ENCODE measurements at places on chromosomes 3 and 15.

- no peak for DNase-seq
These were observed 671.7 kb upstream of the ROBO1 start for GRCh38 chr3:80439490-80439889.

DNA sequence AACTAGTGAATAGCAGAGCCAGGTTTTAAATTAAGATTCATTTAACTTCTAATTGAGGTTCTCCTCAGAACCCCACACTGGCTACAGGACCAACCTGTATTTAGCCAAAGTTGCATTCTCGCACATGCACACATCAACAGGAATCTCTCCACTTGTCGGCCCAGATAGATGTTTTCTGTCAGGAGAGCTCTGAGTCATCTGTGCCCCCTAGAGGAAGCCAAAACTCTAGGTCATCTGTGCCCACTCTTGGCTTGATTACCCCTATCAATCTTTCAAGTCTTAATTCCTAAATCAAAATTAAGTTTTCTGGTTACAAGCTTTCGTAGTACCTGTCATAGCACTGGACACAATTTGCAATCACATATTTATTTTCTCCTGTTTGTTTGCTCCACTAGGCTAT is 104.9 kb upstream of the EOMES start:
- DNase-seq, result no peak

DNA sequence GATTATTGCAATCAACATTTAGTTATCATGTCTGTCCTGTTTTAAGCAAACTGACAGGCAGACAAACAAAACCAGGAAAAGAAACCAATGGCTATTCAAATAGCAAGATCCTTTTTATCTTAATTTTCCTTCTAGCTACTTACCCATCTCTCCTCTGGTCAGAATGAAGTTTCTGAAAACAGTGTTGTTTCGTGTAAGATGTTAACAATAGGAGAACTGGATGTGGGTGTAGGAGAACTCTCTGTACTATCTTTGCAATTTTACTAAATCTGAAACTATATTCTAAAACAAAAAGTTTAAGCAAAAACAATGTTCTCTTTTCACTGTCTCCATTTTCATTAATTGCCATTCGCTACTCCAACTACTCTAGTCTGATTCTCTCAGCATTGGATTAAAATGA is 726.4 kb downstream of the ZNF385D start:
- DNase-seq, result no peak

DNA sequence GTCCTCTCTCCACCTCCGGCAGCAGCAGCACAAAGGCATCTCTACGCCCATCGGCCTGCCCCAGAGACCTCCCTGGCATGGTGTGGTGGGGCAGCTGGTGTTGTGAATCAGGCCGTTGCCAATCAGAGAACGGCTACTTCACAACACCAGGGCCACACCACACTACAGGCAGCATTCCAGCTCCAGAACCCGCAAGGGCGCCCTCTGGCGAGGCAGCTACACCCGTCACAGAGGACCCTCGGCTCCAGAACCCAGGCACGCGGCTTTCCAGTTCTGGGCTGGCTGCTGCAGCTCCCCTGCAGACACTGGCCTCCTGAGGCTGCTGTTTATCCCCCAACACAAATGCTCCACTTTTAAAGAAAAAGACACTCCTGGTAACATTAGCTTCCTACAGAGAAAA is 127.5 kb upstream of the TOPAZ1 start:
- DNase-seq, result peak; percentile 19

DNA sequence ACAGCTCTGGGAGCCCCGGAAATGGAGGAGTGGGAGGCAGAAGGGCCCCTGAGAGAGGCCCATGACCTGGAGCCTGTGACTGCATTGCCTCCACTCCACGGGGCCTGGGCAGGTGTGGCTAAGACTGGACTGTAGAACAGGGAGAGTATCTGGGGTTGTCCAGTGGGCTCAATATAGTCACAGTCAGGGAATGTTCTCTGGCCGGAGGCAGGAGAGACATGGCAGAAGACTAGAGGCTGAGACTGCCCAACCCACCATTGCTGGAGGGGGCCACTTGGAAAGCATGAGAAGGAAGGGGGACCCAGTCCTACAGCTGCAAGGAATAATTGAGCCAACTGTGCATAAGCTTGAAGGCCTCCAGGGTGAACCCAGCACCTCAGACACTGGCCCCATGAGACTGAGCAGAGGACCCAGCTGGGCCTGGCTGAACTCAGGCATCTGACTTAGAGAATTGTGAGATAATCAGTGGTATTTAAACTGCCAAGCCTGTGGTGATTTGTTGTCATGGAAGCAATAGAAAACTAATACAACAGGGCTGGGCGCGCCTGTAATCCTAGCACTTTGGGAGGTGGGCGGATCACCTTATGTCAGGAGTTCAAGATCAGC is 33.1 kb downstream of the NIPA2 start:
- DNase-seq, result no peak

- DNase-seq, result no peak
These were observed at the start of gene CAND2 for GRCh38 chr3:12796171-12797123. Gene CAND2 (plus strand): TSS chr3:12796680. CDS start chr3:12796721, 41 bp downstream.

DNA sequence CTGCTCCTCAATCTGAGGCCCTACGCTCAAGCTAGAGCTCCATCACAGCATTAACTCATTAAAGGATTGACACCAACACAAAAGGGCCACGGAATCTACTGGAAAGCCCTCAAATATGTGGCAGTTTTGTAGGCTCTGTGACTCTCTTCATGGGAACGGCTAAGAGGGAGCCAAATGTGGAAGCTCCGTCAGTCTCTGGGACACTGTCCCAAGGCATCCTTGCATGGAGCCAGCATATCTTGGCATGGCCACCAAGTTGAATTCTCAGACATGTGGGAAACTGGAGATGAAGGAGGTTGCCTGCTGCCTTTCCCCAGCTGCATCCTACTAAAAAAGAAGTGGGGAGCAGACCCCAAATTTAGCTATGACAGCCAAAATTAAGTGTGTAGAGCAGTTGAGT is 296.9 kb downstream of the NTRK3 start:
- DNase-seq, result no peak

DNA sequence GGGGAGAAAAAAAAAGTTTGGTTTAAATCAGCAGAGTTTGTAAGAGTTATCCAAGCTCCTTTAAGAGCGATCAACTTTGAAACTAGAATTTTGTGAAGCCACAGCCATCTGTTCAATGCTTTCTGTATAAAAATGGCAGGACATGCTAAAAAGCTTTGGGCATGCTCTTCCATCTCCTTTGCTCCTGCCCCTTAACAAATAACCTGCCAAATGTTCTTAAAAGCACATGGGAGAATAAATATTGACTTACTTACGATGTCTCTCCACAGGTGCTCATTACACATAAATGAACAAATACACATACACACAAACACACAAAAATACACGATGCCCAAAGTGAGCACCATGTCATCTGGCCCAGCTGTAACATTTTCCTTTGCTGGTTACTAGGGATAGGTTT is 211.8 kb upstream of the DPH6 start:
- DNase-seq, result no peak

DNA sequence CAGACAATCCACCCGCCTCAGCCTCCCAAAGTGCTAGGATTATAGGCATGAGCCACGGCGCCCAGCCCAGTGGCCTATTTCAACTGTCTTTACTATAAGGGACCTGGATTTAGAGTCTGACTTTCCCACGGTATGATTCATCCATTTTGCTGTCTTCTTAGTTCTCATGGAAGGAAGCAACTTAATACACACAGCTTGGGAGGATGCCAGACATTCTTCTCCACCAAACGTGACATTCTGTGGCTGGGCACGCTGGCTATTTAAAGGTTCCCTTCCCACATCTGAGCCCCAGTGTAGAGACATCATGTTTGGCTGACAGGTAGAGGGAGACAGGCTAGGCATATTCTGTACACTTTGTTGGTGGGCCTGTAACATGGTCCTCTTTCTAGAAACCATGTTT is 26.2 kb downstream of the FAM43A start:
- DNase-seq, result no peak
